ENCODE measurements at places on chromosomes 6 and 20.

- DNase-seq = no peak
These were observed 68.4 kb upstream of the PHACTR1 start for GRCh38 chr6:12648171-12648570.

DNA sequence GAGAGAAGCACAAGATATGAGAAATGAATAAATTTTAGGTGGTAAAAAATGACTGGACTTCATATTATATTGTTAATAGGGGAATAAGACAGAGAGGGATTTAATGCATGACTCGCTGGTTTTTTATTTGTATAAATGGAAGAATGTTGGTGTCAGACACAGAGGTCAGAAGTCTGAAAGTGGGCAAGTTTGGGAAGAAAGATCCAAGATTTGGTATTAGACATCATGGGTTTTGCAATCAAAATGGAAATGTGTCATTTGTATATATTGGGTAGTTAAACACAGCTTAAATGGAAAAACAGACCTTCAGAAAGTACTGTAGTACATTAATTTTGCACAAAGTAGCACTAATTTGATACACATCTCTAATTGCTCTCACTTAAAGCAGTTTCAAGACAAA, 96.2 kb downstream of the EYA4 start:
- no peak for DNase-seq

GRCh38 chr20:59837623-59838394, 95.6 kb downstream of the SYCP2 start:
- DNase-seq = no peak

DNA sequence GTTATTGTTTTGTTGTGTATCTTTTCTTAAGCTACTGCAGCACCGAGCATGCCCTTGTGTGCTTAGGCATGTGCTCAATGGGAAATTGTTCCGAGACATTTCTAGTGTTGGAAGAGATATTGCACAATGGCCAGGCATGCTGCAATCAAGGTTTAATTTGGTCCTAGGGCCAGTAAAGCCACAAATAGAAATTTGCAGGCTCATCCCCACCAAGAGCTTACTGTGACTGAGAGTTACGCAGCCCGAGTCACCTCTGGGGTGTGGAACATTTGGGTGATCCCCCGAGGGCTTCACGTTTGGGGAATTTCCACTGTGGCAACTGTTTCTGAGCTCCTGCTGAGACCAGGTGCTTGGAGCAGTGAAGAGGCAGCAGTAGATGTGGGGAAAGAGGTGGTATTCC, 65.8 kb downstream of the ADTRP start:
- no peak for DNase-seq

- DNase-seq = no peak
These were observed 100.1 kb downstream of the ARID1B start for GRCh38 chr6:156877126-156877863.

GRCh38 chr6:12081771-12082170, 69.7 kb downstream of the HIVEP1 start:
- no peak for DNase-seq

- no peak for DNase-seq
These were observed 44.4 kb downstream of the FYN start for GRCh38 chr6:111828809-111829208.

GRCh38 chr6:66628917-66629316, 921.9 kb upstream of the EYS start:
- peak; percentile 78 for DNase-seq

GRCh38 chr6:73418081-73418741, 23.6 kb downstream of the DDX43 start:
- DNase-seq = no peak

GRCh38 chr6:96563853-96564252, 925 bp downstream of the FHL5 start:
- DNase-seq = no peak

DNA sequence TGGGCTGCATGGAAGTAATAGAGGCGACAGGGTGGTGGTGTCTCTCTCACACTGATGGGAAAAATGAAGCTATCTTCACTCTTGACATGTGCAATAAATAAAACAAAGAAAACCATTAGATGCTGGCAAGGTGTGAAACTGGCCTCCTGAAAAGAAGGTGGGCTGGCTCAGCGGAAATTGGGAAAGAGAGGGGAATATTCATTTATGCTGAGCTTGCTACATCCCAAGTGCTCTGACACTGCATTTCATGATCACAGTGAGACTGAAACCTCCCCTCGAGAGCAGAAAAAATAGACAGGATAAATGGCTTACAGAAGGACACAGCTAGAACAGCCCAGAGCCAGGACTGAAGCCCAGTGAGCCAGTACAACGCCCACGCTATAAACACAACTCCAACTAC, 112.1 kb upstream of the SMLR1 start:
- no peak for DNase-seq

GRCh38 chr6:138811866-138812265, 16.0 kb downstream of the ECT2L start:
- DNase-seq = no peak

GRCh38 chr6:163384510-163384909, 30.0 kb upstream of the QKI start:
- peak; percentile 59 for DNase-seq
